Kidney epithelial cell (primary cell): ENCODE measurements at places on chromosomes 12 and 14.

DNA sequence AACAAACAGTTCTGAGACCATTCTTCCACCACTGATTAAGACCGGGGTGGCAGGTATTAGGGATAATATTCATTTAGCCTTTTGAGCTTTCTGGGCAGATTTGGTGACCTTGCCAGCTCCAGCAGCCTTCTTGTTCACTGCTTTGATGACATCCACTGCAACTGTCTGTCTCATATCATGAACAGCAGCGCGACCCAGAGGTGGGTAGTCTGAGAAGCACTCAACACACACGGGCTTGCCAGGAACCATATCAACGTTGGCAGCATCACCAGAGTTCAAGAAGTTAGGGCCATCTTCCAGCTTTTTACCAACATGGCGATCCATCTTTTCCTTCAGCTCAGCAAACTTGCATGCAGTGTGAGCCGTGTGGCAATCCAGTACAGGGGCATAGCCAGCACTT is 16.9 kb downstream of the AEBP2 start:
- no peak for DNase-seq

DNA sequence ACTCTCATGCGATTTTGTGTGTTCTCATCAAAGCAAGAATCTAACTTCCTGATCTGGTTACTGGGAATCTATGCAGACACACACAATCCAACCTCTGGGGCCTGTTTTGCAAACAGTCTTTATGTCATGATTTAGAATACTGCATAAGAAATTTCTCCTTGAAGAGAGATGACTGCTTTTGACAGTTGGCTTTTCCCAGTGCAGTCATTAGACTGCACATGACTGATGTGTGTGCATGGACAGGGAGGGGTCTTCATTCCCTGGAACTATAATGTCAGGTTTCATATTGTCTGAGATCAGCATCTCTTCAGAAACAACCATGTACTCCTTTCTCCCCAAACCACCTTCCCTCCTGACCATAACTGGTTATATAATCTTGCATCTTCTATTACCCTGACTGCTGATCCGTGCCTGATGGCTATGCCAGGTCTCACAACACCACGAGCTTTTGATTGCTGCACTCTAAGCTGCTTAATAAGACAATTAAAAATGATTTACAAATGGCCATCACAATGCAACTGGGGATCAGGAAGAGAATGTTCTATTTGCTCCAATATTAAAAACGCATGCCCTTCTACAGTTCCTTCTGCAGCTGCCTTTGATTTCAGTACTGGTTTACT is 995.4 kb downstream of the NRXN3 start:
- DNase-seq, result no peak

GRCh38 chr12:402029-402389 is 565 bp downstream of the CCDC77 start:
- DNase-seq, result no peak

- DNase-seq, result no peak
These were observed 522.1 kb downstream of the TMEM132D start for GRCh38 chr12:129381715-129382114.

DNA sequence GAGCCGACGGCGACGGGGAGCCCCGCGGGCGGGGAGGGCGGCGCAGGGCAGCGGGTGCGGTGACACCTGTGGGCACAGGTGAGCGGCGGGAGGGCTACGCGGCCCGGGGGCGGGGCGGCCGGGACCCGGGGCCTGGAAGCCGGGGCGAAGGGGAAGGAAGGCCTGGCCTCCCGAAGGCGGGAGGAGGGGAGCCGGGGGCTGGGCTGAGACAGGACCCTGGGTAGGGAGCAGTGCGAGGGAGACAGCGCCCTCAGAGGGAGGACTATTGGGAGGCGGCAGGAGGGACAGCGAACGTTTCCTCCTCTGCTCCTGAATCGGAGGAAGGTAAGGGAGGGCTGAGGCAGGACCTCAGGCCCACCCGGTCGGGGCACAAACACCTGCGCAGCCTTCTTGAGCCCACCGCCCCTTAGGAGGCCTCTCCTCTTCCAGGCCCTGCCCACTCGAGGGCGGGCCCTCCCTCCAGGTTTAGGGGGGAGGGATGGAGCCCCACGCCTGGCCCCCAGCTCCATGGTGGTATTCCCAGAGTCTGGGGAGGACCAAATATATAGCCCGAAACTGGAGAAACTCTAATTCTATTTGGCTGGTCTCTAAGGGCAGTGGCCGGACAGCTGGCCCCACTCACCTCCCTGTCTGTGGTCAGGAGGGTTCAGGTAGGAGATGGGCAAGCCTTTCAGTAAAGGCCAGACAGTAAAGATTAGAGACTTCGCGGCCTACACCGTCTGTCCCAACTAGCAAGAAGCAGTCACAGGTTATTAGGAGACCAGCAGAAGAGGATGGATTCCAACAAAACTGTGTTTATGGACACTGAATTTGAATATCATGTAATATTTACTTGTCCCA is 509 bp downstream of the PLEKHG6 start:
- no peak for DNase-seq

GRCh38 chr12:93913845-93914244 is 234.5 kb upstream of the PLXNC1 start:
- DNase-seq, result no peak

DNA sequence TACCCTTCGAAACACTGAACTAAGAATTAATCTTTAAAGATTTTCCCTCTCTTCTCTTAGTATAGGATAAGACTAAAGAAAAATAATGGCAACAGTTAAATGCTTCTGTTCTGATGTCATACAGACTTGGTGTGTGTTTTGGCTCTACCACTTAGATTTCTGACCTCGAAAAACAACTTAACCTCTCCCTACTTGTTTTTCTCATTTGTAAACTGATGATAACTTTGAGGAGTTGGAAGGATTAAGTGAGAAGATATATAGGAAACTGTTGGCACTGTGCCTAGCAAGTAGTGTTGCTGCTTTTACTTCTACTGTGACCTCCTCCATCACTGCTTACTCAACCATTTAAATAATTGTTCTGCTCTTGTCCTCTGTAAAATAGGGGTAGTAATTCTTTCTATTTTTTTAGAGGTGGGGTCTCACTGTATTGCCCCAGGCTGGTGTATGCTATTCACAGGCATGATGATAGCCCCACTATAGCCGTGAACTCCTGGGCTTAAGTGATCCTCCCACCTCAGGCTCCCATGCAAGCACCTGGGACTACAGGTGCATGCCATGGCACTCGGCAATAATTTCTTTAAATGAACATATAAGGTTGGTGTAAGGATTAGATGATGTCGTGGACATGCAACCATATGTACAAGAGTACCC is 22.4 kb downstream of the PALS1 start:
- DNase-seq, result no peak

DNA sequence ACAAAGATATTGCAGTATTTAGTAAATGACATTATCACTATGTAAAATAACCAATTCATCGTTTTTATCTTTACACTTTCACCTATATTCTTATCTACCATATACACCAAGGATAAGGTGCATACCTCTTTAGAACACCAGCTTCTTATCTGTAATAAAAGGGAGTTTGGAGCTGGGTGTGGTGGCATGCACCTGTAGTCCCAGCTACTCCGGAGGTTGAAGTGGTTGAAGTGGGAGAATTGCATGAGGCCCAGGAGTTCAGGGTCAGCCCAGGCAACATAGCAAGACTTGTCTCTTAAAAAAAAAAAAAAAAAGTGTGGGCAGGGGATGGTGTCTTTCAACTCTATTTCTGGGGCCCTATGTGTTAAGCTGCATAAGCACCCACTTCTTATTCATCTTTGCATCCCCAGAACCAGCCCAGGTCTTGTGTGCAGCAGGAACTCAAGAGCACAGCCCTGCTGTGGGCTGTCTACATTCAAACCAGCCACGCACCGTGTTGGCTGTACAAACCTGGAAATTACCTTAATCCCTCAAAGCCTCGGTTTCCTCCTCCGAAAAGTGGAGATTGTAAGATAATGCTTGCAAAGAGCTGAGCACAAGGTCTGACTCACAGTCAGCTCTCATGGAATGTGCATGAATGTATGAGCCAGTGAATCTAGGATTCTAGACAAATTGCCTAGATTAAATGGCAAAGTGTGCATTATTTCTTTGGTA is 256.6 kb upstream of the FOXN3 start:
- no peak for DNase-seq

DNA sequence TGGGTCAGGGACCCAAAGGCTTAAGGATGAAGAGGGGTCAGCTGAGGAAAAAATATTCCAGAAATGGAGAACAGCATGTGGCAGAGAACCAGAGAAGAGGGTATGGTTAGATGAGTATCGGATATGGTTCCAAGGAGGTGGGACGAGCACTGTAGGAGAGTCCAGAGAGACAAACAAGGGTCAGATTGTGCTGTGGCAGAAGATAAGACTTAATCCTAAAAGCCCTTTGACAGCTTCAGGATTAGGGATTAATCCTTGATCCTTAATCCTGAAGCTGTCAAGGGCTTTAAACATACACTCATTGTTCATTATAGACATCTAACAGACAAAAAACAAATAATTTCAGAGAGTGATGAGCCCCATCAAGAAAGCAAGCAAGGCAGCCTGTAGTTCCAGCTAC is 124.0 kb downstream of the SPTSSA start:
- DNase-seq, result no peak

DNA sequence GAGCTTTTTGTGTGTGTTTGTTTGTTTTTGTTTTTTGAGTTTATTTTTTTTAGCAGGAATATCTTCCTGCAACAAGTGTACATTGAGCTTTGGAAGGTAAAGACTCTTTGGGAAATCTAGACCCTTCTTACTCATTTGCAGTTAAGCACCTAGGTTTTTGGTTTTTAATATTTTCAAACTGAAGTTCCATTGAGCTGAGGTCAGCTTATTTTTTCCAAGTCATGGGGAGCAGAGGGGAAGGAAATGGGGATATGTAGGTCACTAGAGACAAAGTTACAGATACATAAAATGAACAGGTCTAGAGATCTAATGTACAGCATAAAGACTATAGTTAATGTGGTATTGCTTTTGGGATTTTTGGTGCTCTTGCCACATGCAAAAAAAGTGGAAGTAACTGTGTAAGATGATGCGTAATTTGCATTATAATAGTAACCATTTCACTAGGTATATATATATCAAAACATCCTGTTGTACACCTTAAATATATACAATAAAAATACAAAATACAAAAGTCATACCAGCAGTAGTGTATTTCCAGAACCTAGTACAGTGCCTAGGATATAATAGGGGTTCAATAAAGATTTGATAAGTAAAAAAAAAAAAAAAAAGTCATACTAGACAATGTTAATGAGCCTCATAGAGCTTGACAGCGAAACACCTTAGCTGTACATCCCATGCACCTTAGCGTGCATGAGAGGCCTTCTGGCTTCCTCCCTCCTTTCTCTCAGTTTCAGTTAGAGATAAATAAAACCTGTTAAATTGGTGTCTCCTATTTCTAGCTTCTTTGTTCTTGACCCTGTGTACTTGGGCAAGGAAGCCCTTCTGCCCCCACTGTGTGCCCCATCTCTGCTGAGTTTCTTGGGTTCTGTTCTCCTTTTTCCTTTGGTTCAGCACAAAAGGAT is 22.7 kb downstream of the CGRRF1 start:
- DNase-seq, result no peak

DNA sequence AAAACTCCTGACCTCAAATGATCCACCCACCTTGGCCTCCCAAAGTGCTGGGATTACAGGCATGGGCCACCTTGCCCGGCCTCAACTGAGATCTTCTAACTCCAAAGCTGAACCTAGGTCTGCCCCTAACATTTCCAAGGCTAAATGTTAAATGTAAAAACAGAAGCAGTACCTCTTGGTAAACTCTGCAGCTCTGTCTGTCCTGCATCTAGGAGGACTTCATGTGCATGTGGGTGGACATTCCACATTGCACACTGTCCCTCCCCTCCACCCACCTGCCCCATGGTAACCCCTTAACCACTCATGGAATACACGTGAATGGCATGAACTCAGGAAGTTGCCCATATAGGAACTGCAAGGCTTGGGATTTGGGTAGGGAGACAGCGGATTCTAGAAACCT is 33.1 kb downstream of the SNX6 start:
- DNase-seq, result no peak

GRCh38 chr12:20604408-20605067 is 90.6 kb upstream of the SLCO1C1 start:
- DNase-seq, result no peak

- no peak for DNase-seq
These were observed 2.1 kb downstream of the PLD4 start for GRCh38 chr14:104926619-104927431.

DNA sequence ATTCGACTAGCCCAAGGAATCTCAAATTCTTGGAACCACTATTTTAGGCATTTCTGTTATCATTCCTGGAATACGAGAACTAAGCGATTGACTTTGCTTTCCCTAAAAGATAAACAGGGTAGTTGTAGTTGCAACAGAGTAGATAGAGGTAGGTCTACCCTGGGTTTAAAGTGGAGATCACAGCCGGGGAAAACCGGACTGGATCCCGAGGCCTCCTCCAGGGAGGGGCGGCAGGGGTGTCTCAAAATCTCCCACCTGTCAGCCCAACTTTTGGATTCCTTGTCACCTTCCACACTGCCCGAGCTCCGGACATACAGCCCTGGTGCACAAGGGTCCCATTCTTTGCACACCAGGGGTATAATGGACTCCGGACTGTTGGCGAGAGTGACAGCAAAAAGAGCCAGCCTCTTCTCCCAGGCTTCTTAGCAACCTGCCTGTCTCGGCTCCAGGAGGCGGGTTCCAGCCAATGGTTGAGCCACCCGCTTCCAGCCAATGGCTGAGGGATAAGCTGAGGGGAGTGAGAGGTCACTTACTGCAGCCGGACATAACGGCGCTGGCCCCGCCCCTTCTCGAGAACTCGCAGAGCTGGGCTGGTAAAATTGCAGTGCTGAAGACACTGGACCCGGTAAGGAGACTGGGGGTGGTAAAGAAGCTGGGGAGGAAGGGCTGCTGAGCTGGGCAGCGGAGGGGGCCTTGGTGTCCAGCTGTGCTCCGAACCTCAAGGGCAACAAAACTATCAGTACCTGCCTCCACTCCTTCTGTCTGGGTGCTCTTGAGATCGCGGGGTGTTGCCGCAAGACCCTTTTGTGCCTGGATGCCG is at the start of gene SUOX:
SUOX (plus strand) TSS at position 562 of the 820 bp plus-strand sequence. CDS start 4,946 bp downstream, outside the sequence.
- peak; percentile 96 for DNase-seq

GRCh38 chr12:60977966-60978365 is 1282.2 kb upstream of the USP15 start:
- no peak for DNase-seq

GRCh38 chr14:56686416-56686815 is 106.8 kb downstream of the TMEM260 start:
- no peak for DNase-seq

DNA sequence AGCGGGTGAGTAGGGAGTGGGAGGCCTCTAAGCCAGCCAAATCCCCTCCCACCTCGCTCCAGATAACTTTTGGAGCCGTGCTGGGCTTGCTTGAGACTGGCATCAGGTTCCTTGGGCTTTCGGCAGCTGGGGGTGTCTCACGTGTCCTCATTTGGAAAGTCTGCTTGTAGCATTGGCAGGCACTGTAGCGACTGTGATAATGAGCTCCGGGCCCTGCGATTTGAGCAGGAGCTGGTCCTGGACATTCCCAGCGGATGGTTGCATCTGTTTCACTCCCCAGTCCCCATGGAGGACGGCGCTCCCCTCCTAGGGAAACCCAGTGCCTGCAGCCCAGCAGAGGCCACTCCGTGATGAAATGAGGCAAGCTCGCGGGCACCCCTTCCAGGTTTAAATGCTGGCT is 49.4 kb downstream of the DGLUCY start:
- no peak for DNase-seq

- no peak for DNase-seq
These were observed 5.4 kb downstream of the CDKN1B start for GRCh38 chr12:12722435-12723148.

- no peak for DNase-seq
These were observed 281.0 kb upstream of the CRY1 start for GRCh38 chr12:107374161-107374840.

GRCh38 chr12:98422812-98423211 is 92.6 kb upstream of the TMPO start:
- DNase-seq, result no peak
